ENCODE measurements at places on chromosomes 7 and 10.

GRCh38 chr10:117165538-117166417, 27.7 kb upstream of the VAX1 start:
- peak; percentile 42 for DNase-seq

DNA sequence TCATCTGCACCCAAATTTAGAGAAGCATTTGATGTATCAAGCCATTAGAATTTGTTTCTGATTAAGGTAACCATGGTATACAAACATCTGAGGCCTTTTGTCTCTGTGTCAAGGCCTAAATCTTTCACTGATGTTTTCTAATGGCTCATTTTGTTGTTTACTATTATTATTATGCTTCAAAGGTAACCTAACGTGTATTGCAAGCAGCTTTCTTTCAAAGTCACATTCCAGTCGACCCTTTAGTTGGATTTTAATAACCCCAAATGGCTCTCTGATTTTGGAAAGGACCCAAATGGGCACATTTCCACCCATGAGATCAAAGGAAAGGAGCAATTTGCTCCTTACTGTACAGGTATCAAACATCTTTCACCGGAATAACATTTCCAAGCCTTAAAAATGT, 46.7 kb upstream of the WNT16 start:
- DNase-seq, result no peak

GRCh38 chr7:88291398-88292173, 15.1 kb downstream of the STEAP4 start:
- no peak for DNase-seq

DNA sequence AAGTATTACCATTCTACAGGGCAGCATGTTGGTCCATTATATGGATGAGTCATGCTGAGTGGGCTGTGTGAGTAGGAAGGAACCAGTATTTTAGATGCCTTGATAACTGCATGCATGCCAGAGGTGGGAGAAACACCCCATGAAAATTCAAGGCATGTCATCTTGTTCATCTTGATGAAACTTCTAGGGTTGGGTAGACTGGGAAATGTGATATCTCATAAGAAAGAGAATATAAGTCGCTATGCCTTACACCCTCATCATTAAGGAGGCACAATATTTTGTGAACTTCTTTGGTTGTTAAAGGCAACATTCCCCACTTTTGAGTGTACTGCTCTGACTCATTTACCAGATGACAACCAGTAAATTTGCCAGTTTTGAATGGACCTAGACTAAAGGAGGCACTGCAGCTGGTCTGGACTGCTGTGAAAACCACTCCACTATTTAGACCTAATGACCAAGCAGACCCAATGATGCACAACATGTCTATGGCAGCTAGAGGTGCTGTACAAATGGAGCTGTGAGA, 48.0 kb downstream of the ZNF365 start:
- DNase-seq, result no peak

GRCh38 chr10:20677340-20677739, 219.8 kb downstream of the NEBL start:
- DNase-seq, result no peak

Data from right cardiac atrium (tissue), 5 donors.